Motor neuron (in vitro differentiated cells): ENCODE measurements at places on chromosomes 6 and 20. TPM values are rescaled to one million over a fixed set of nuclear protein-coding genes. Genes with fewer than 3 reads are reported as not detected.

SRSF6 gene
- 38.9 and 44.8 TPM in 2 replicates for total RNA-seq

MDFI gene
- total RNA-seq, result 131 and 132 TPM in 2 replicates

MUC21 gene
- total RNA-seq, result 0.34 and 0.52 TPM in 2 replicates

GLP1R gene
- 0.21 TPM in 1 of 2 replicates, not detected in the other for total RNA-seq

BFSP1 gene
- total RNA-seq, result 9.6 and 10.9 TPM in 2 replicates

TGM2 gene
- 0.14 and 0.17 TPM in 2 replicates for total RNA-seq

CCM2L gene
- 0.26 TPM in 1 of 2 replicates, not detected in the other for total RNA-seq

BPIFB2 gene
- 0.46 TPM in 1 of 2 replicates, not detected in the other for total RNA-seq

TNXB gene
- 11.2 and 23.9 TPM in 2 replicates for total RNA-seq

C6orf132 gene
- total RNA-seq, result 0.43 and 0.46 TPM in 2 replicates

HSPA12B gene
- 0.69 and 3.3 TPM in 2 replicates for total RNA-seq
